ENCODE measurements at places on chromosomes 6 and 20.

- DNase-seq = no peak
Observed at GRCh38 chr6:69861986-69862385, 4.4 kb upstream of the COL19A1 start.

DNA sequence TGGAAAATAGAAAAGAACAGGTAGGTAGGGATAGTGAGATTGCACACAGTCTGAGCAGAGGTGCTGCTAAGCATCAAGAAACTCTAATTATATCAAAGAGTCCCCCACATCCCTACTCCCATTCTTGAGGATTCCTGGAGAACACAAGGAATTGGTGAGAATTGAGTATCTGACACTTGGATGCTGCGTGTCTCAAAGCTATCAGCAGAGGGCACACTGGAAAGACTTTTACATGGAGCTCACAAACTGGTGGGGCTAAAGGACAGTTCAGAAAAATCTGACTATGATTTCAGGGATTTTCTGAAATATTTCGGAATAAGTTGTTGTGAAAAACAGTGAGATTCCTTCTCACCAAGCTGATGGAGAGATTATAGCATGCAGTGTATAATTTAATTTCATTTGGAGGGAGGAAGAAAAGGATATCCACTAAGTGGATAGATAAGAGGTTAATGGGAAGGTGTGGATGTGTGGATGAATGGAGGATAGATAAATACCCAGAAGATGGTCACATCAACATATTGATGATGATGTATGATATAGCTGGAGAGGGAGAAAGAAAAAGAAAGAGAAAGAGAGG, 215.4 kb upstream of the DEFB112 start:
- DNase-seq = no peak

- DNase-seq = no peak
Observed at GRCh38 chr6:105791583-105792318, 294.4 kb upstream of the PRDM1 start.

DNA sequence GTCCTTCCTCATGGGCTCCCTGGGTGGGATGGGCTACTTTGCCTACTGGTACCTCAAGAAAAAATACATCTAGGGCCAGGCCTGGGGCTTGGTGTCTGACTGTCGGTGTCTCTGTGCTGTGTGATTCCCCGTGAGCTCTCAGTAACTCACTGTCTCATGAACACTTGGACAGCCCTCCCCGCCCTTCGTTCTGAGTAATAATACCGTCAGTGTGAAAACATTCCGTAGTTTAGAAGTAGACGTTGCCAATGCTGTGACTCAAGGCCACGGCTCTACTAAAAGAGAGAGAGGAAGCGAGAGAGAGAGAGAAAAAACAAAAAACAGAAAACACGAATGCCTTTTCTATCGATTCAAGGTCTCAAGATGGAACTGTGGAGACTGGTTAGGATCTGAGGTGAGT, 31.8 kb downstream of the FITM2 start:
- no peak for DNase-seq

- DNase-seq = no peak
Observed at GRCh38 chr6:133827766-133828165, 61.1 kb upstream of the TCF21 start.

GRCh38 chr20:22807045-22807444, 222.7 kb upstream of the FOXA2 start:
- DNase-seq = no peak

- DNase-seq = no peak
Observed at GRCh38 chr20:25543068-25543467, 42.3 kb downstream of the NINL start.

DNA sequence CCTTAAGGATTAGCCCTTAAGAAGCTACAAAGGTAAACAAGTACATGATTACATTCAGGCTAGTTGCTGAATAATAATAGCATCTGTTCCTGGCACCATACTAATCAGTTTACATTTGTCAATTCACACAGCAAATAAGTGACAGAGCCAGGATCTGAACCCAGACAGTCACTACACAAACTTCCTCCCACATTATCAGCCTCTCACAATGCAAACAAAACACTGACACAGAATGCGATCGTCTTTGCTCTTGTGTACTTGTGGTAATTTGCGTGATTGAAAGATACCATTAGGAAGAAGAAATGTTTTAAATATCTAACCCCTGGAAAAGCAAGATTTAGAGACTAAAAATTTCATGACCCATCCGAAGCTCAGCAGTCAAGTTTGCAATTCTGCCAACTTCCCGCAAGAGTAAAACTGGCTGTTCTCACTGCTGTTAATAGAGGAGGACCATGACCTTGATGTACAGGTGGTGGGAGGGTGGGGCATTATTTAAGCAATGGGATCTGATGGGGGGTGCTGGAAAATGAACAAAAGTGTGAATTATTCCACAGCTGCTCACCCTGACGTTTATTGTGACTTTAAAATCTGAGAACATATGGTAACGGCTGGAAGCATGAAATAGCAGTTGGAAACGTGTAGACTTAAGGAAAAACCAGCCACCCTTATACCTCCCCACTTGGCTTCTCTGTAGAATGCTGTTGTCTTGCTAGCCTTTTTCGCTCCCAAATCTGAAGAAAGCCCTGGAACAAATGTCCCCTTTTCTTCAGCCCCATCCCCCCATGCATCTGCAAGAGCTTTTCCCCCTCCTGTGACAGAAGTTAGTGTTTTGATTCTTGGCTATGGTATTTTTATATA, 95.3 kb upstream of the ARMC2 start:
- no peak for DNase-seq

DNA sequence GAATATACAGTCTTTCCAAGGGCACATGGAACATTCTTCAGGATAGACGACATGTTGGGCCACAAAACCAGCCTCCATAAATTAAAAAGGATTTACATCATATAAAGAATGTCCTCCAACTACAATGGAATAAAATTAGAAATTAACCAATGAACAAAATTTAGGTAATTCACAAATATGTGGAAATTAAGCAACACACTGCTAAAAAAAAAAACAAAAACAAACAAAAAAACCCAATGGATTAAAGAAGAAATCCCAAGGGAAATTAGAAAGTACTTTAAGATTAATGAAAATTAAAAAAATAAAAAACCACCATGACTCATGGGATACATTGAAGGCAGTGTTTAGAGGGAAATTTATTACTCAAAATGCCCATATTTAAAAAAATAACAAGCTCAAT, 21.4 kb upstream of the NT5E start:
- DNase-seq = no peak

GRCh38 chr6:42199106-42199981, 4.6 kb upstream of the GUCA1B start:
- DNase-seq = no peak

DNA sequence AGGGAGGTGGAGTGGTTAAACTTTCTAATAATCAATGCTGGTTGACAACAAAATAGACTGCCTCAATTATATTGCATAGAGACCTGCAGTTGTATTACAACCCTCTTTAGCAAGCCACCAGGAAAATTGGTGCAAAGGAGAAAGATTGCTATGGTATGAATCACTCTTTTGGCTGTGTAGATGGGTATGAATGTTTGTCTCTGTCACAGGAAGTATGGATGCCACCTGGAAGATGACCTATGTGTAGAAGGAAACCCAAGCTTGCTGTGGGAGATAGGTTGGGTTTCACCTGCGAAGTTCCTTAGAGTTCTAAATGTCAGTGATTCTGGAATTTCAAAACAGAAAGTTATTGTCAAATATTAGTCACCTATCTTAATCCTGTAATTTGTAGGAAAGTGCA, 134.6 kb downstream of the SOBP start:
- DNase-seq = no peak

GRCh38 chr20:5143851-5144250, 17.0 kb downstream of the CDS2 start:
- DNase-seq = no peak

- DNase-seq = no peak
Observed at GRCh38 chr6:106158816-106159215, 72.7 kb downstream of the PRDM1 start.
